ENCODE measurements at places on chromosomes 5 and 9.

DNA sequence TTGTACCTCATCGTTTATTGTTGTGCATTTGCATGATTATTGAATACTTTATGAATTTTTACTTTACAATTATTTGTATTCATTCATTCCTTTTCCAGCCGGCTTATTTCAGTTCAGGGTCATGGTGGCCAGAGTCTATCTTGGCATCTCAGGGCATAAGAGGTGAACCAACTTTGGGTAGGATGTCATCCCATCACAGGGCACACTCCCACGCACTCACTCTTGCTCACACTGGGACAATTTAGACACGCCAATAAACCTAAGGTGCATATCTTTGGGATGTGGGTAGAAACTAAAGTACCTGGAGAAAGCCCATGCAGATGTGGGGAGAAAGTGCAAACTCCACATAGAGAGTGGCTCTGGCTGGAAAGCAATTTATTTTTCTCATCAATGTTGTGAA, 158.1 kb upstream of the MAST4 start:
- DNase-seq = no peak

DNA sequence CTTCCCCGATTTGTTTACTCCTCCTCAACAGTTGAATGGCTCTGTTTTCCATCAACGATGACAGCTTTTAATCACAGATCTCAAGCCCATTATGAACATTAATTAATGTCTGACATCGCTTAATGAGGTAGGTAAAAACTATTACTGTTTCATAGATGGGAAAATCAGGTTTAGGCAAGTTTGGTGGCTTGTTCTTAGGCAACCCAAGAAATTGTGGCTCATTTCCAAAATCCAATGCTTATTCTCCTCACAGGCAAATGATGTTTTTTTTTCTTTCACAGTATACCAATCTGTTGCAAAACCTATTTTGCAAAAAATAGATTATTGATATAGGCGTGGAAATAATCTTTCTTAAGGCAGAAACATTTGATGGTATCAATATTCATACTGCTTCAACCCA, 70.8 kb upstream of the CHD1 start:
- DNase-seq = no peak

DNA sequence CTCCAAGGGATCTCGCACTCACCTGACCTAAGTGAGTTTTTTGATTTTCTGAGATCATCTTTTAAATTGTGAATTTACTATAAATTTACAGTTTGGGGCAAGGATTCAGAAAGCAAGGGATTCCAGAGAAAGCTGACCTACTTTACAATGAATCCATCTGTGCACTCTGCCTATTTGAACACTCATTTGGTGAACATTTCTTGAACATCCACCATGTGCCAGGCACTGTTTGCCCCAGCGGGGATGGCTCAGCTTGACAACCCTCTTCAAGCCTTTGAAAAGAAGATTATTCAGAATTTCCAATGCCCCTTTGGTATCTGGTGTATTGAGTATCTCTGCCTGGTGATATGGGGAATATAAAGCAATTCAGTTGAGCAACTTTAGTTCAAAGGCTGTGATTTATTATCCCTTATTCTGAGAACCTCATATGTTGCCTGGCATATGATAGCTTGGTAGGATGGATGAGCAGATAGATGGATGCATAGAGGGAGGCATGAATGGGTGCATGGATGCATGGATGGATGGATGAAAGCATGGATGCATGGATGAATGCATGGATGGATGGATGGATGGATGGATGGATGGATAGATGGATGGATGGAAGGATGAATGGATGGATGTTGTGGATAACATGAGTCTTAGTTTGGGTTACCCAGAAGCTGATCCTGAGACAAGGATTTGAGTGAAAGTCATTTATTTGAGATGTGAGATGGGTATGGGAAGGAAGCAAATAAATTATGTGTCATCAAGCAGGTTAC, 149.7 kb upstream of the ZNF366 start:
- no peak for DNase-seq

GRCh38 chr5:116452774-116453368, 121.8 kb downstream of the SEMA6A start:
- DNase-seq = no peak

GRCh38 chr5:30063503-30063902, 1130.0 kb upstream of the CDH6 start:
- no peak for DNase-seq

DNA sequence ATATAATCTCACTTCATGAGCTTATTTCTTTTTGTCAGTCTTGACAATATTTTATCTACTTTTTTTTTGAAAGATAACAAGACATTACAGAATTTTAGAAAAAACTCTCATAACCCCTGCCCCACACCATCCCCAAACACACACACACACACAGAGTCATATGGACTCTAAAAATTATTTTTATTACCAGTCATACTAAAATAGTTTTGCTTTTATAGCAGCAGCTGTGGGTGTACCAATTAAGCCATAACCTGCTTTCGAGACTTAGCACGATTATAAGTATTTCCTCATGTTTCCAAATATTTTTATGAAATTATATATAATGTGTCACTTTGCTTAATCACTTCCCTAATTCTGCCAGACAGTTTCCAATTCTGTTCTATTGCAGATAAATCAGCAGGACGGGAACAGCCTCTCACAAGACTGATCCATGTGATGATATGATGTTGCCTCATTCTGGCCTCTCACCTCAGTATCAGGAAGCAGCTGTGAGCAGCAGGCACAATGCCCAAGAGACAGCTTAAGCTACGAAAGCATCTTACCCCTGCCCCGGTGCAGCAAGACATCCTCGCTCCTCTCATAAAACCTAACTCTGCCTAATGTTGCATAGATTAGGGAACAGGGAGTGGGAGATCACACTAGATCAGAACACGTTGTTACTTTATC, 7.0 kb downstream of the PDCL start:
- DNase-seq = no peak

- peak; percentile 34 for DNase-seq
These were observed 412 bp downstream of the FGF18 start for GRCh38 chr5:171419688-171420430.

GRCh38 chr5:109707531-109707930, 17.8 kb downstream of the MAN2A1 start:
- no peak for DNase-seq

DNA sequence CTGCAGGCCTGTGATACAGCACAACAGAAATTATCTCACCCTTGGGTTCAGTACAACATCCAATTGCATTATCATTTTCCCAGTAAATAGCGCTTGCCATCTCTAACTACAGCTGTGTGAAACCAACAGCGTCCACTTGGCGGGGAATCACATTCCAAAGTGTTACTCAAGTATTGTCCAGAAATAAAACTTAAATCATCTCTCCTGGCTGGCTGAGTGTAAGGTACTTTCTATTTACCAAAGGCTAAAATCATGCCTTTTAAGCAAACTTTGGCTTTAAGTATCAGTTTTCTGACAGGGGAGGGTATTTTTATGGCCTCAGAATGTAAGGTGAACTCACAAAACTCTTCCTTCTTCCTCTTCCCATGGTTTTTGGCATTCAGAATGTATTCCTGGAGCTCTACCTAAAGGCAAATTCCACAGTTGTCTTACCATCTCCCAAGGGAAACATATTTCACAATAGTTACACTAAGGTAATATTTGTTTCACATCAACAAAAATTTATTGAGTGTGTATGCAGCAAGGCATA, 205.6 kb upstream of the MPDZ start:
- DNase-seq = no peak

GRCh38 chr9:75168270-75169178, 80.2 kb downstream of the OSTF1 start:
- no peak for DNase-seq

DNA sequence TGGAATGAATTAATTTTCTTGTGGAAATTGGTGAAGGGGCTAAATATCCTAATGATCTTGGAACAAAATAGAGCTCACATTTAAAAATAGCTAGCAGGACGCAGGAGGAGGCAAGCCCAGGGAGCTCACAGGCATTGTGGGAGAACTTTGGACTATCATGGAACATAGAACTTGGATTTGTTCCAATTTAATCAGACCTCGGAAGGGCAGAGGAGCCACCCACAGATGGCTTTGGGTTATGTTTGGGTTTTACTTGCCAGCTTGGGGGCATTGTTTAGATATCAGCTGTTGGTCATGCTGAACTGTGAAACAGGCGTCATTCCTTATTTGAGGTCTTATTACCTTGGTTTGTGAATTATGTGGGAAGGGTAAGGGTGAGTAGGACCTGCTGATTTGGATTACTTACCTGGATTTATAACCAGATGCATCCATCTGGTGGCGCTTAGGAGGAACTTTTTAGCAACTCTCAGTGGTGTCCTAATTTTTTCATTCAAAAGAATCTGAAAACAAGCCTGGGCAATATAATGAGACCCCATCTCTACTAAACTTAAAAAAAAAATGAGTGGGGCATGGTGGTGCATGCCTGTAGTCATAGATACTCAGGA, 14.1 kb upstream of the PTGR1 start:
- no peak for DNase-seq

DNA sequence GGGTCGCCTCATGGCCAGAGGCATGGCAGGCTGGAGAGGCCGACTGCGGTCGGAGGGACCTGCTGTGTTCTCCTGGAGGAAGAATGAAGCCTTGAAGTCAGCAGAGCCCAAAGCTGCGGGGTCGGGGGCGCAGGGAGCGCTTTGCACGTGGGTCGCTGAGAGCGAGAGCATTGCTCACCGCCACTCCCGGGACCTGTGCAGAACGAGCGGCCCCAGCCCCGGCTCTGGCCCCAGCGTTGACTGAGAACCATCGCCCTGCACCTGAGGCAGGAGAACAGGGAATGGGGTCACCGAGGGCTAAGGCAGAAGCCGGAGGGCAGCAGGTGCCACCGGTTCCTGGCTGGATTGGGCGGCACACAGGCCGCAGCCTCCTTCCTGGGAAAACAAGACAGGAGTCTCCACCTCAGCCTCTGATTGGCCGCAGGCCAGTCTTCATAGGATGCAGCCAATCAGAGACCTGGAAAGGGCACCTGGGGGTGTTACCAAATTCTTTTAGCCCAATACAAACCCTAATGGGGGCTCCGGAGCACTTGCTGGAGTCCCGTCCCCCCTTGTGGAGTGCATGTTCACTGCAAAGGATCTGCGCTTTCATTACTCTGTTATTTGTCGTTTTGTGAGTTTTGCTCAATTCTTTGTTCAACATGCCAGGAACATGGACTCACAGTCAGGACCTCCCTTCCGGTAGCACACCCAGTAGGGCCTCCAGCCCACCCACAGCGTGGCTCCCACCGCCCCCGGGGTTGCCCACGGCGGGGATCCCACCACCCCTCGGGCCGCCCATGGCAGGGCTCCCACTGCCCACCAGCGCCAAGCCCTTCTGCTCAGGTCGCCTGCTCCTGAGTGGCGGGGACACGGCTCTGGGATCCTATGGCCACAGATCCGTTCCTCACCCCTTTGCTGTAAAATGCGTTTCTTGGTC, 24.7 kb upstream of the SLC6A19 start:
- DNase-seq = no peak

GRCh38 chr9:1007312-1007711, 30.9 kb downstream of the DMRT3 start:
- DNase-seq = no peak

- DNase-seq = peak; percentile 67
These were observed 1.7 kb upstream of the SLIT3 start for GRCh38 chr5:169302491-169303118.

GRCh38 chr5:107669096-107670031, 1.4 kb downstream of the EFNA5 start:
- no peak for DNase-seq

- DNase-seq = no peak
These were observed 57.6 kb downstream of the JAK2 start for GRCh38 chr9:5042661-5043178.

GRCh38 chr9:88692827-88693226, 157.8 kb downstream of the NXNL2 start:
- DNase-seq = no peak

DNA sequence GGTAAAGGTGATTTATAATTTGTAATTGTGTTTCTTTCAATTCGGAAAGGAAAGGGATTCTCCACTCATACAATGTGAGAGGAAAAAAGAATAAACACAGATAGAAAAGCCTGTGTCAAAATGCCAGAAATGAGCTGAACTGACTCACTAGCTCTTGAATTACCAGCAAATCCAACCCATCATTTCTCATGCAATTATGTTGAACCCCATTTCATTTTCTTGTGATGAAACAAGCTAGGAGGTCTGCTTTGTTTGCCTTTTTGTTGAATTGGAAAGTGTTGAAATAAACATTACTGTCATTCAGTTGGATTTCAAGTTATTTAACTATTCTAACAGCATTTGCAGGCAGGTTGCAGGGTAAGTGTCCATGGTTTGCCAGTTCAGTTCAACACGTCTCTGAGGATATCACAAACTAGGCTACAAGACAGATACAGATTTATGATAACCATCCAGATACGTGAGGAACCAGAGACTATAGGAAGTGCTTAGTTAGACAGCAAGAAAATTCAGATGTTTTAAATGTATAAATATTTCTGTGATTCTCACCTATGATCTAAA, 547.2 kb downstream of the MAT2B start:
- DNase-seq = no peak

DNA sequence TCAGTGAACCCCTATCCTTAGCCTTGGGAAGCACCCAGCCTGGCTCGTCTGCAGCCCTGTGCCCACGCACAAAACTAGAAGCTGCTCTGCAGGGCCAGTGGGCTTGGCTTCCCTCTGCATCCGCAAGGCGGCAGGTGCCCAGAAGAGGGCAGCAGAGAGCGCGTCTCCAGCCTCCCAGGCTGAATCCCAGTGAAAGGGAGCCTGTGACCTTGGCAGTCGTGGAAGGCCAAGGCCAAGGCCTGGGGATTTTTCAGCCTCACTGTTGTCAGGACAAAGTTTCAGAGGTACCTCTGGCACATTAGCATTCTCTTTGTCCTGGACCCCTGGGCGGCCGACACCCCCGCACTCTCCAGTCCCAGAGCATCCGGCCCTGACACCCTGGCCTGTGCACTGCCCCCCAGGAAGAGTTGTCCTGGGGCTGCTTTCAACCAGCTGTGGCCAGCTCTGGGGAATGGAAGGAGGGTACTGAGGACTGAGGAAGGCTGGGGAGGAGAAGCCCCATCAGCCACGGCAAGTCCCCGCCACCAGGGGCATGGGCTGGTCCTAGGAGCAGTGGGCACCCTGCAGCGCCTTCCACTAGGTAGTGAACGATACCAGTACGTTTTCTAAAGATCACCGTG, 63.6 kb upstream of the IL17B start:
- DNase-seq = peak; percentile 87

GRCh38 chr9:134602547-134603362, 38.8 kb upstream of the COL5A1 start:
- peak; percentile 83 for DNase-seq

DNA sequence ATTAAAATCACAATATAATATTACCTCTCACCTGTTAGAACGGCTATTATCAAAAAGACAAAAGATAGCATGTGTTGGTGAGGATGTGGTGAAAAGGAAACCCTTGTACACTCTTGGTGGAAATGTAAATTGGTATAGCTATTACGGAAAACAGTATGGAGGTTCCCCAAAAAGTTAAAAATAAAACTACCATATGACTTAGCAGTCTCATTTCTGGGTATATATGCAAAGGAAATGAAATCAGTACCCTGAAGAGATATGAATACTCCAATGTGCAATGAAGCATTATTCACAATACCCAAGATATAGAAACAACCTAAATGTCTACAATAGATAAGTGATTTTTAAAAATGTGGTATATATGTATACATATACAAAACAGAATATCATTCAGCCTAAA, 199.9 kb downstream of the SNX18 start:
- no peak for DNase-seq
